ENCODE measurements at places on chromosomes 11 and 22.

GRCh38 chr11:17851697-17852096, 117.1 kb downstream of the KCNC1 start:
- DNase-seq, result no peak

GRCh38 chr11:24637520-24637919, 140.7 kb downstream of the LUZP2 start:
- no peak for DNase-seq

DNA sequence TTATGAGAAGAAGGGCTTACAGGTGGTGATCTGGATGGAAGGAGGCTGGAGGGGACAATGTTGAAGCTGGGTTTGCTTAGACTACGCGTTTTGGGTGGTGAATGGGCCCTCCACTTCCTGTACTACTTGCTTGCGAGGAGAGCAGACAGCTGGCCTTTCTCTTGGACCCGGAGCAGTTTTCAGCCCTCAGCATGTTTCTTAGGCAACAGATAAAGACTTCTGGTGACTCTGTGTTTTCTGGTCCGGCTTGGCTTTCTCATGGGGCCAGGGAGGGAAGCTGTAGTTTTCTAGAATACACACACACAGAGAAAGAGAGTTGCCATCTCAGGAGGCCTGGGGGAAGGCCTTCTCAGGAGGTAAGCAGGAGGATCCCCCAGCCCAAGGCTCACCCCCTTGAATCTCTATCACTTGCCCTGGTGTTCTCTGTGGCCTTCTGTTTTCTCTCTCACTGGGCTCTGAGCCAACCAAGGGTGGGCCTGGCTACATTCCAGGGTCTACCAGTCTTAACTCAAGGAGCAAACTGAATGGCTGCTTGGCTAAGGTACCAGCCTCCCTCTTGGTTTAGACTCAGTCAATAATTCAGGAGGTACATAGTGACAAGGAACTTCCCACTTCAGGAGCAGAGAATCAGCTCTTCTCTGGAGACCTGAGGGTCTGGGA, 2.4 kb downstream of the CCS start:
- no peak for DNase-seq

DNA sequence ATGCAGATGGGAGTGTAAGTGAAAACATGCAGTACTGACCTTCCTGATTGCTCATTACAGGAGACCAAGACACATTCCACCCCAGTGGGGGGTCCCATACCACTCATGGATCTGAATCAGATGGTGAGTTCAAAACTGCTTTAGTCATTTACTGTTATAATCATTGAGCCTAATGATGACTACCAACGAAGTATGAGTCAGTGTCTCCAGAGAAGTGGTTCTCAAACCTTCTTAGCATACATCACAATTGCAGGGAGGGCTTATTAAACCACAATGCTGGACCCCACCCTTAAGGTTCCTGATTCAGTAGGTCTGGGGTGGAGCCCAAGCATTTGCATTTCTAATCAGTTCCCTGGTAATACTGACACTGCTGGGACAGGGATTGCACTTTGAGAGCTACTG, 75.8 kb downstream of the CD44 start:
- peak; percentile 34 for DNase-seq

GRCh38 chr22:36946421-36947158, 33.2 kb downstream of the CSF2RB start:
- DNase-seq, result no peak

DNA sequence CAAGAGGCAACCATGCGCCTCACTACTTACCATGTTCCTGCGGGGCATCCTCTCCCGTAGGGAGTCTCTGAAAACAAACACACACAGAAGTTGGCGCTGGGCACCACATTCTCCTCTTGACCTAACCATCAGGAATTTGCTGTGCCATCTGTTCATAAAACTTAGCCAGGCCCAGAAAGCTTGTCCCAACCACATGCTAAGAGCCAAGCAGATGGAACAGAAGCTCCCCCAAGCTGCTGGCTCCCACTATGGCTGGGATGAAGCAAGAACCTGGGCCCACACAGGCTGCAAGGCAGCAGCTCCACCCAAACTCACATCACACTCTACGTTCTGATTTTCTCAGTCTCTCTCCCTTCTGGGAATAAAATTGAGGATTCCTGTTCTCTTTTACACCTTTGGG, 17.4 kb downstream of the HPS4 start:
- DNase-seq, result no peak

DNA sequence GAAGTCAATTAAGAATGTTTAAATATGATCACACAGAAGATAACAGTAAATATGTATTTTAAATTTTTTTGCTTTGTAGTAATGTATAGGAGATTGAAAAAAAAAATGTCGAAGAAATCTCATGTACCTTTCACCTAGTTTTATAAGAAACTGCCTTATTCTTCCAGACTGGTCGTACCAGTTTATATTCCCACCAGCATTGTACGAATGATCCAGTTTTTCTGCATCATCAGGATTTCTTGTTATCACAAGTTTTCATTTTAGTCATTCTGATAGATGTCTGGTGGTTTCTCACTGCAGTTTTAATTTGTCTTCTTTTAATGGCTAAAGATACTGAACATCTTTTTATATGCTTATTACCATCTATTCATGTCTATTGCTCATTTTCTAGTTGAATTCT, 101.8 kb upstream of the CTSC start:
- no peak for DNase-seq

All from CD4-positive, alpha-beta T cell treated with Interferon alpha-2 for 1 hour (primary cell).